EL (cell line): ENCODE measurements at places on chromosomes 2 and 18.

DNA sequence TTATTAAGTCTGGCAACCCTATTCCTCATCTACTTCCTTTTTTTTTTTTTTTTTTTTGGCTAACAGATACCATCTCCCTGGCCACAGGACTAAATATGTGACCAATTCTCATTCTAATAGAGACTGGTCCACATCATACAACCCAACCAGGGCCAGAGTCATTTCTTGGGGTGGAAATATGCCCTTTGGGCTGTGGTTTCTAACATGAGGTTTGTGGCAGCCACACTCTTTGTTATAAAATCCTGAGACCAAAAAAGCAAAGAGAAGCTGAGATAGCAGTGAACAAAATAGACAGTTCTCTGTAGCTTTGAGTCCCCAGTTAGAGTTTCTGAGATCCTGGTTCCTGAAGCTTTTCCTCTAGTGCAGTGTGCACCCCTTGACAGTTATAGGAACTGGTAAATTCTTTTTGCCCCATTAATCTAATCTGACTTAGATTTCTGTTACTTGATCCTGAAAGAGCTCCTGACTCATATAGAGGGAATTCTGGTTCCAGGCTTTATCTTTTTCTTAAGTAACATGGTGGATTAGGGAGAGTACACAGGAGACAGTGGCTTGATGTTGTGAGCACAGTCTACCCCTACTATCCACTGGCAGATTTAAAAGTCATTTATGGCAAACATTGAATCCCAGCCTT lies 86.8 kb downstream of the MAIP1 start:
- DNase-seq: peak; percentile 78

GRCh38 chr2:162343492-162343823 lies 474 bp upstream of the GCA start:
- DNase-seq: no peak

GRCh38 chr18:79540161-79540903 lies 139.3 kb upstream of the CTDP1 start:
- DNase-seq: no peak

DNA sequence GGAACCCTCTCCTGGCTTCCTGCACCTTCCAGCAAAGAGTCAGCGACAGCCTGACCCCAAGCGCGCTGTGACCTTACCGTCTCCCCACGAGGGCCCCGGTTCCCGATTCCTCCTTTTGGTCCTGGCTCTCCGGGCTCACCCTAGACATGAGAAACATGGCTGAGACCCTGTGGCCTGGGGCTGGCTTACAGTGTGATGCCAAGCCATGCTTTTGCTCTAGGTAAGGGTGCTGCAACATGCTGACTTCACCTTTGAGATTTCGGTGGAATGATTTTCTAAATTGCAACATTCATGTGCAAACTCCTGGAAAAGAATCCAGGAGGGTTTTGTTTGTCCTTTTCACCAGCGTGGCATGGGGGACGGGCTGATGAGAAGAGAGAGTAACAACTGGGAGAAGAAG lies 63.9 kb downstream of the COL6A3 start:
- no peak for DNase-seq

DNA sequence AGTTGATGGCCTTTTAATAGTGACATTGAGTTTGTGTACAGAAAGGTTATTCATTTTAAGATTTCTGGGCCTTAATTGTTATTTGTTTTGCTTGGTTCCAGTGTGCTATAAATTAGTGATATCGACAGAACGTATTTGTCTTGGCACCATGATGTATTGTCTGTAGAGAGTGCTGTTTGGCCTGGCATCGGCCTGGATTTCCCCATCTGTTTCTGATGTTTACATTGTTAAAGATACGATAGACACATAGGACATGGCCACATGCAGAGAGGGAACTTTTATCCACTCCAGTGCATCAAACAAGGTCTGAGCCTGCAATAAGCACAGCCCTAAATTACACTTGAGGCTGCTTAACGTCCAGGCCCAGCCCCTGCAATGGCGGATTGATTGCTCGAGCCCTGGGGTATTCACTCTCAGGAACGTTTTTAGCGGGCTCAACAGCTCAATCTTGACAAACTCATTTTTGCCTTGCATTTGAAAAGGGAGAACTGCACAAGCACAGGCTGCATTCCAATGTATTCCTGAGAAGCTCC lies 144.7 kb downstream of the SLC4A3 start:
- no peak for DNase-seq

- no peak for DNase-seq
These were observed 43.0 kb upstream of the PLA2R1 start for GRCh38 chr2:160105366-160105765.

DNA sequence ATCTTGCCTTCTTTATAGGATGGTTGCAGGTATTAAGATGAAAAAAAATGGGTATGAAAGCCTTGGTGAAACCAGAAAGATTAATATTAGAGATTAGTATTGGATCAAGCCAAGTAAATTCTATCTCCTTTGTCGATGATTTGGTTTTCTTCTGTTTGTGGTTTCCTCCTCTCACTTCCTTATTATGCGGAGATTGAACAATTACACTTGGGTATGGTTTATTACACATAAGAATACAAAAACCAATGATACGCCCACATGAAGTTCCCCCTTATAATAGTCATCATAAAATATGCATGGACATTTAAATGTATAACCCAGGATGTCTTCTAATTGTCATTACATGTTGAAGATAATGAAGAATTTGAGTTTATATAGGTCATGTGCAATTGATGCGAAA lies 4.9 kb downstream of the LTBP1 start:
- DNase-seq: no peak

DNA sequence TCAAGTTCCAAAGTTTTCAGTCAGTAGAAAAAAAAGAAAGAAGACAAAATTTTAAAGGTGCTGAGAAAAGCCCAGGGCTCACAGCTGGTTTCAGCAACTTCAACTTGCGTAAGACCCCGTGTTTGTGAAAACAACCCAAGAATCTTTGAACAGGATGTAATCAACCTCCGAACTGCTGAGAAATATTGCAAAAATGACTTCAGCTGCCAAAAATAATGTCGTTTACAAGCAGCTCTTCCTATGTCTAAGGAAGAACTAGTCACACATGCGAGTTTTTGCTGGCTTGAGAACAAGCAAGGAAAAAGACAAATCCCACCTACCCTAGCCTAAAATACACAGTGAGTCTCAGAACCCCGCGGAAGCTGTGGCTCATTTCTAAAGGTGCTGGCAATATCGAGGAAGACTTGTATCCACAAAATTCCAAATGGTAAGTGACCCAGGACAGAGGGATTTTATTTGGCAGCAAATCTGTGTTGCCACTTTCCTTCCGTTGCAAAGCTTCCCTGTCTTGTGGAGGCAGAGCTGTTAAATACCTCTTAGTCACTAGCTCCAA lies 59.8 kb upstream of the SLC8A1 start:
- DNase-seq: peak; percentile 73

- DNase-seq: no peak
These were observed 567.8 kb upstream of the KLHL29 start for GRCh38 chr2:22817197-22817596.

GRCh38 chr2:216352653-216353270 lies 19.5 kb downstream of the MARCHF4 start:
- DNase-seq: no peak

DNA sequence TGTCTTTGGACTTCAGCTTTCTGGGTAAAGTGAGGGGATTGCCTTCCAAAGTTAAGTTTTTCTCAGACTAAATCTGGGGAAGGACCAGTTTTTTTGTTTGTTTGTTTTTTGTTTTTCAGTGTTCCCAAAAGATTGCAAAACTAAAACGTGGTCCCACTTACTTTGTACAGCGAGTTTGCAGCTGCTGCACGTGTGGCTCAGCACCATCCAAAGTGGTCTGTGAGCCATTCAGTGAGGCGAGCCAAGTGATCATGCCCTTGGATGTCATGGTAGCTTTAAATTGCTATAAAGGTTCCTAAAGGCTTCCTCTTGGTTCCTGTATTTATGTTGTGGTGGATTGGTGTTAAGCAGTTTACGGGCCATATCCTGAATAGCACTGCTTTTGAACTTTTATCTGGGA lies 23.0 kb downstream of the TET3 start:
- no peak for DNase-seq

DNA sequence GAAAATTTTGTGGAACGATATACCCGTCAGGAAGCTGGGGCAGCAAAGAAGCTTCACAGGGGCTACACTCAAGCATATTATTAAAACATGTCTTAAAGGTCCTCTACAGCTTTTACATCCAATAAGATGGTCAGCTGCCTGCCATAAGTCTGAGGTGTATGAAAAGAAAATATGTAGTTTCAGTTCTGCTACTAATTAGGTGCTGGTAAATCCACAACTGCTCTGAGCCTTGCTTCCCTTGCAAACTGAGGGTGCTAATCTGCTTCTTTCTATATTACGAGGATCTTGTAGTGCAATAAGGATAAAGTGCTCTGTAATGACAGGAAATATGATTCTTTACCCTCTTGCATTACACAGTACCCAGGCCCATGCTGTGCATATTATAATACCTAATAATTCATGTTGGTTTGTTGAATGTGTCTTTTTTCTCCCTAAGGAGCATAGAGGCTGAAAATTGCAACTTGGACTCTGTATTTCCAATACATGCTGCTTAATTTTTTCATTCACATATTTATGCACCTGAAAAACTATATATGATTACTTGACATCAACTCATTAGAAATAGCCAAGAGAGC lies 14.5 kb upstream of the SLC8A1 start:
- no peak for DNase-seq

GRCh38 chr18:22558945-22559385 lies 141.2 kb upstream of the CTAGE1 start:
- DNase-seq: peak; percentile 75

DNA sequence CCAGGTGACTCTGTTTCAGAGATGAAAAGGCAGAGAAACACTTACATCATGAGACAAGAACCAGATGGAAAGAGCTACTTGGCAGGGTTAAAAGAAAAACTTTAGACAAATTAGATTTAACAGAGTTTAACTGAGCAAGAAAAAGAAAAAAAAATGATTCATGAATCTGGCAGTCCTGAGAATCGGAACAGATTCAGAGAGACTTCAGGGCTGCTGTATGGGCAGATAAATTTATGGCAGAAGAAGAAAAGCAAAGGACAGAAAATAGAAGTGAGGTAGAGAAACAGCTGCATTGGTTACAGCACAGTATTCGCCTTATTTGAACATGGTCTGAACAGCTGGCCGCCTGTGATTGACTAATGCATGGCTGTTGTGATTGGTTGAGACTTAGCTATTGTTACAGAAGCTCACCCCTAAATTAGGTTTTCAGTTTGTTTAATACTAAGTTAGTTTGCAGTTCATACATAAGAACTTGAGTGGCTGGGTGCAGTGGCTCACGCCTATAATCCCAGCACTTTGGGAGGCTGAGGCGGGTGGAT lies 43.0 kb upstream of the RHOB start:
- no peak for DNase-seq

DNA sequence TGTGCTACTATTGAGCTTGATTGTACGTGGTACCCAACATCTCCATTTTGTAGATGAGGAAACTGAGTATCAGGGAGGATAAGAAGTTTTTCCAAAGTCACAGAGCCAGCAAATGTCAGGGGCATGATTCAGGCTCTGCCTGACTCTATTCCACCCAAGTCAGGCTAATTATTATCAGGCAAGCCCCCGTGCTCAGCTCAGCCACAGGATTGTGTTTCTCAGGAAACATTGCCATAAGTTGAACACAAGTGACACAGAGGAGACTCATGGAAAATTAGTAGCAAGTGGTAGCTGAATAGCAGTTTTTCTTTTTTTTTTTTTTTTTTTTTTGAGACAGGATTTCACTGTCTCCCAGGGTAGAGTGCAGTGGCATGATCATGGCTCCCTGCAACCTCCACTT lies 260.5 kb downstream of the C1D start:
- no peak for DNase-seq

DNA sequence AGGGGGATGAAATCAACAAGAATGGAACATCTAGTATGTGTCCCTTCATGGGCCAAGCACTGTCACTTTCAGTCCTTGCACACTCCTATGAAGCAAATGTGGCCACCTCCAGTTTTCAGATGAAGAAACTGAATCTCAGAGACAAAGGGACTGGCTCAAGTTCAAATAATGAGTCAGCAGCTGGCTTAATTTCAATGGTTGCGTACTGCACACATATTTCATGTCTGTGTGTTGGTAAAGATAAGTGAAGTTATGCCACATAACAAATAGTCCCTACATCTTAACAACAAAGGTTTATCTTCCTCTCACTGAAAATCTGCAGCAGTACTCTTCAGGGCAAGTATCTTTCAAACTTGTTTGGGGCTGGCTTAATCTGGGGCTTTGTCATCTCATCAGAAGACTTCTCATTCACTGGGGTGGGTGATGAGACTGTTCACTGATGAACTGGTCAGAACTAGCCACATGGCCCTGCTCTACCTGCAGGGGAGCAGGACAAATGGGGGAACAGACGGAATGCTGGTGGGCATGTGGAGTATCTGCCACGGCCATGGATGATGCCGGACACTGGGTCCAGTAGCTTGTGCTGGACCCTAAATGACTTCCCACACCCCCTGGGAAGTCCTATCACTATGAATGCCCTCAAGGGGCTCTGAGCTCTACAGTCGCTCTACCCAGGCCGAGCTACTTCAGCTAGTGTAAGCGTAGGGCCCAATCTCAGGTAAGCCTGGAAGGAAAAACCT lies 263.2 kb downstream of the CYP26B1 start:
- peak; percentile 75 for DNase-seq

- no peak for DNase-seq
These were observed 83.7 kb upstream of the SLC1A4 start for GRCh38 chr2:64905338-64906024.

DNA sequence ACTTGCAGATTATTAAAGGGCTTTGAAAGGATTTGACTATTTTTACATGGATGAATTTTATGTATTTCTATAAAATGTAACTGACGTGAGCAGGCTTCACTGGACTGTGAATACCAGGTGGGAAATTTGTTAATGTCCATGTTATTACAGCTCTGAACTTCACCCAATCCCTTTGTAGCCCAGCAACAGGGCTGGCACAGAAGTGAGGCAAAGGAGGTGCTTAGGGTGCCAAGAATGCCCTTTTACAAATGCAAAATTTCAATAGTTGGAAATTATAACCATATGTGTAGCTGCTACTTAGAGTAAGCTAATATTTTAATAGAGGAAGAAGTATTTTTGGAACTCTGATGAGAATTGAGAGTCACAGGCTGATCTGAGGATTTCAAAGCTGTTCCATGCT lies 53.7 kb upstream of the FAM98A start:
- no peak for DNase-seq
